CD4-positive, alpha-beta memory T cell (primary cell): ENCODE measurements at places on chromosomes 2 and 18. TPM values are rescaled to one million over a fixed set of nuclear protein-coding genes. Genes with fewer than 3 reads are reported as not detected.

DNA sequence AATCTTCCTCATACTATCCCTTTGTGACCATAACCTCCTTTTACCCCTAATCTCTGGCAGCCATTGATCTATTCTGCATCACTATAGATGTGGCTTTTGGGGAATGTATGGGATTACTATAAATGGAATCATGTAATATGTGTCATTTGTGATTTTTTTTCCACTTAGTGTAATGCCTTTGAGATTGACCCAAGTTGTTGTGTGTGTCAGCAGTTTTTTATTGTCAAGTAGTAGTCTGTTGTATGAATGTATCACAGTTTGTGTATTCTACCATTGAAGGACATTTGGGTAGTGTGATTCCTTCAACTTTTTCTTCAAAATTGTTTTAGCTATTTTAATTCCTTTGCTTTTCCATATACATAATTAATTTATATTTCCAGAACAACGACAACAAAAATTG lies 18.6 kb downstream of the VRK2 start:
- no peak overlapping the region for H3K4me3 ChIP-seq
- peaks cover 27% of the 10 kb centered on the region for H3K4me1 ChIP-seq
- DNase-seq: no peak
- no peak overlapping the region for H3K27ac ChIP-seq
- no peaks in the 10 kb centered on the region for H3K36me3 ChIP-seq
- no peaks in the 10 kb centered on the region for H3K27me3 ChIP-seq

DNA sequence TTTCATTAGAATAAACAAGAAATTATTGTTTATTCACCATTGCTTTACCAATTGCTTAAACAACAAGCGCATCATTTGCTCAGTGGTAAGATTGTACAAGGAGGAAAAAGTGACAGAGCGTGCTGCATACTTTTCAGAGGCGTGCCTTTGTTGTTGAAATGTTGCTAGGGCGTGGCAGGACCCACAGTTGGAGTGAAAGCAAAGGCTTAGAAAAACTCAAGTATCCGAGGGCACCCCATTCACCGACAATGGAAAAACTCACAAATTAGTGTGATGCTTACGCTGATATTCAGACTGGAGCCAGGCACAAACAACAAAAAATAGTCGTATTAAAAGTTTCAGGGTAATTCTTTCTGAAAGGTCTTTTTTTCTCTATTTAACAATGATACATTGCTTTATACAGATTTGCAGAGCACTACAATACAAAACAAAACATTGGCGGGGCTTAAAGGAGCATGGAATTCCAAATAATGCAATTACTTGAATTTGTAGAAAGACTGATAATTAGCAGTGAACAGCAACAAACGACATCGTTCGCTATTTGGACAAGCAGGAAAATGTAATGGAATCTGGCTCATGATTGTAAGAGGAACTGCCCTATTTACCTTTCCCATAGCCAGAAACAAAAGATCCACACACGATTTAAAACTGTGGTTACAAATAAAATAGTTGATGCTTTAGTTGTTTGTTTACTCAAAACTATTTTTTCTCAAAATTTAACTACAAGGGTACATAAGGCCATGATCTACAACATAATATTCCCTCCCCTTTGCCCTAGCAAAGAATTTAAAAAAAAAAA lies 37.8 kb upstream of the RTTN start:
- no peaks in the 10 kb centered on the region for H3K27me3 ChIP-seq
- H3K4me1 ChIP-seq: no peaks in the 10 kb centered on the region

GRCh38 chr2:8036366-8036765 lies 645.5 kb upstream of the ID2 start:
- H3K27me3 ChIP-seq: no peaks in the 10 kb centered on the region
- DNase-seq: no peak
- H3K36me3 ChIP-seq: no peaks in the 10 kb centered on the region
- H3K4me1 ChIP-seq: no peaks in the 10 kb centered on the region
- no peak overlapping the region for H3K4me3 ChIP-seq

GRCh38 chr18:6486764-6487426 lies 72.2 kb upstream of the L3MBTL4 start:
- H3K27me3 ChIP-seq: no peaks in the 10 kb centered on the region
- no peak for DNase-seq
- no peaks in the 10 kb centered on the region for H3K4me1 ChIP-seq

DNA sequence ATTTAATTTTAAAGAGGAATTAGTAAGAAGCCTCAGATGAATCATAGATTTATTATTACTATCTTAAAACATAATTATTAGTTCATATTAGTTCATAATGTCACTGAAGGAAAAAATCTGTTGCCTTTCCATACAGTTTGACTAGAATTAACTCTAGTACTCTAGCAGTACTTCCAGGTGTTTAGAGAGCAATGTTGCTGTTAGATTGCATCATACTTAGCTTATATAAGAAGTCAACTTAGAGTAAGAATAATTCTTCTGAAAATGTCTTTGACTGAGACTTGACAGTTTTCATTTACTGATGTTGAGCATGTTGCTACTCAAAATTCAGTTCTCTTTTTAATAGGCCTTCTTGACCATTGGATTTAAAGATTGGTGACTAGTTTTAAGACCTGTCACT lies 4.7 kb downstream of the RAB3GAP1 start:
- no peak for DNase-seq
- peaks cover 39% of the 10 kb centered on the region for H3K4me1 ChIP-seq
- H3K27me3 ChIP-seq: no peaks in the 10 kb centered on the region
- no peak overlapping the region for H3K4me3 ChIP-seq

GRCh38 chr2:48203668-48204067 lies 297.4 kb upstream of the FBXO11 start:
- no peaks in the 10 kb centered on the region for H3K36me3 ChIP-seq
- H3K27ac ChIP-seq: no peak overlapping the region
- no peaks in the 10 kb centered on the region for H3K27me3 ChIP-seq
- H3K4me3 ChIP-seq: no peak overlapping the region
- DNase-seq: no peak
- no peaks in the 10 kb centered on the region for H3K4me1 ChIP-seq

- DNase-seq: no peak
- H3K36me3 ChIP-seq: no peaks in the 10 kb centered on the region
- peaks cover 9% of the 10 kb centered on the region for H3K4me1 ChIP-seq
- H3K27me3 ChIP-seq: no peaks in the 10 kb centered on the region
These were observed 108.0 kb downstream of the USP34 start for GRCh38 chr2:61362873-61363272.

- H3K27ac ChIP-seq: no peak overlapping the region
- no peaks in the 10 kb centered on the region for H3K27me3 ChIP-seq
- no peaks in the 10 kb centered on the region for H3K36me3 ChIP-seq
- H3K4me3 ChIP-seq: no peak overlapping the region
- no peaks in the 10 kb centered on the region for H3K4me1 ChIP-seq
These were observed 379.4 kb downstream of the CDH2 start for GRCh38 chr18:27797484-27797883.

Gene GALNT1
- total RNA-seq: 27.9 TPM

GRCh38 chr18:3451183-3451988 lies 1.4 kb downstream of the TGIF1 start:
- peak overlapping the region; percentile 94 for H3K27ac ChIP-seq
- peaks cover 7% of the 10 kb centered on the region for H3K36me3 ChIP-seq
- peaks cover 50% of the 10 kb centered on the region for H3K4me1 ChIP-seq
- H3K4me3 ChIP-seq: peak overlapping the region; percentile 94
- peak; percentile 82 for DNase-seq

- DNase-seq: no peak
- H3K27ac ChIP-seq: no peak overlapping the region
- H3K4me1 ChIP-seq: no peaks in the 10 kb centered on the region
- H3K4me3 ChIP-seq: no peak overlapping the region
These were observed 264.0 kb upstream of the FBXO11 start for GRCh38 chr2:48170281-48170680.
